ENCODE measurements at places on chromosomes 1 and 21.

DNA sequence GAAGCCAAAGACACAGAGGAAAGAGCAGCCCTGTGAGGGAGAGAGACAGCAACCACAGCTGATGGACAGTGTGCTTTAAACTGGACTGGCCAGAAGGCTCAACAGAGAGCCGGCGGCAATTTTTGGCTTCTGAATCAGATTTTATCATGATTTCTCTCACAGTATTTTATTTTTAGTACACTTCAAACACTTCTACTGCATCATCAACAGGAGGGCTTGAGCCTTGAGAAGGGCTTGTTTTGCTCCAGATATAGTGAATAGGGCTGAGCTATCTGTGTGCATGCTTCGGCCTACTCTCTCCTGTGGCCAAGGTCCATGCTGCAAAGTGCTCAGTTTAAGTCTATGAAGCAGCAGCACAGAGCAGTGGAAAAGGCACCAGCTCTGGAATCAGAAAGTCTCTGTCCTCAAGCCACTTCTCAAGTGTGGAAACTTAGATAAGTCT is 33.3 kb downstream of the ADCY10 start:
- no peak for DNase-seq

GRCh38 chr1:219223496-219223895 is 49.8 kb downstream of the LYPLAL1 start:
- DNase-seq: no peak

DNA sequence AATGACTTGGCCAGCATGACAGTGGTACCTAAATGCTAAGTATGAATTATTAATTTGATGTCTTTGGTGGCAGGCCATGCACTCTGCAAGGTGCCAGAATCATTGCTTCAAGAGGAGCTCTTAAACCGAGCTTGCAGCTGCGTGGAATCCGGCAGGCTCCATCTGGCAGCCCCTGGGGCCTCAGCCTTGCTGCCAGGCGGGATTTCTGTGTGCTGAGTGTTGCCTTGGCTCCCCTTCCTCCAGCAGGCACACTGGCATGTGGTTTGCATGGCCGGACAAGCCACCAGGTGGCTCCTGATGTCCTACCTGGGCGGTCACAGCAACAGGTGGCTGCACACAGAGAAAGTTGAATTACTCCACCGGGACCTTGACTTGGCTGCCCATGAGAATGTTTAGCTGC is 155.4 kb downstream of the URB2 start:
- DNase-seq: no peak

DNA sequence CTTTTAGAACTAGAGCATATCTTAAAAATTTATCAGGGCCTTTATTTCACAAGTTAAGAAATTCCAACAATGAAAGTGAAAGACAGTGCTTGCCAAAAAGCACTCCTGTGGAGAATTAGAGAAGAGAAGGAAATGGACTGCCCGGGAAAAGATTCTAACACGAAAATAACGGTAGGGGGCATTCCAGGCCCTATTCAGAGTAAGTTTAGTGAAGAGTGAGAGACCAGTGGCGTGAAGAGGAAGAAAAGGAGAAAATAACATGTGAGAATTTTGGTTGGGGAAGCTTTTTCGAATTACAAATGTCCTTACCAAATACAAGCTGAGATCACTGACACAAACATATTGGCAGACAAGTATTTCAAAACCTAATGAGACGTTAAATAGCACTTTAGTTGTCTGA is 38.4 kb upstream of the RBM34 start:
- no peak for DNase-seq

DNA sequence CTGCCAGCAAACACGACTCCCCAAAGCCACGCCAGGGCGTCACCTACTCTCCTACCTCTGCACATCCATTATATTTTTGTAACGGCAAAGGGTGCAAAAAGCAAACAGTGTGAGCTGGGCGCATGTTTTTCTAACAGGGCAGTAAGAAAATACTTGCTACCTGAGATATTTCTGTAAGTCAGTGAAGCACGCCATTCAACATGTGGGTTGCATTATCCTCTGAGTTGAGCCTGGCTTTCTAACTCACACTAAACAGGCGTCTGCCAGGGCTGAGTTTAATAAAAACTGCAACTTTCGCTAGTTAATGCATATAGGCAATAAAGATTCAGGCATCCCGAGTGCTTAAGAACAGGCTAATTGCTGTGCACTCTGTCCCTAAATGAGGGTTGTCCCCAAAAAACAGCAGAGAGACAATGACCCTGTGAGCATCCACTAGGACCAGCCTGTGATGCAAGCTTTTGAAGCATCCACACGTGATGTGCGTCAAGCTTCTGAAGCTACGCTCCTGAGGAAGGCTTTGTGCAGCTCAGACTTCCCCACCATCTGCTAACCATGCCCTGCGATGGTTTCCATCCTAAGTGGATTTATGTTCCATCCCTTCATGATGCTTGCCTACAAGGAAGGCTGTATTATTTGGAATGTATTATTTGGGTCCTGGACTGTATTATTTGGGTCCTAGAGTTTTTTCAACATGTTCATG is 70.0 kb upstream of the SIM2 start:
- no peak for DNase-seq

DNA sequence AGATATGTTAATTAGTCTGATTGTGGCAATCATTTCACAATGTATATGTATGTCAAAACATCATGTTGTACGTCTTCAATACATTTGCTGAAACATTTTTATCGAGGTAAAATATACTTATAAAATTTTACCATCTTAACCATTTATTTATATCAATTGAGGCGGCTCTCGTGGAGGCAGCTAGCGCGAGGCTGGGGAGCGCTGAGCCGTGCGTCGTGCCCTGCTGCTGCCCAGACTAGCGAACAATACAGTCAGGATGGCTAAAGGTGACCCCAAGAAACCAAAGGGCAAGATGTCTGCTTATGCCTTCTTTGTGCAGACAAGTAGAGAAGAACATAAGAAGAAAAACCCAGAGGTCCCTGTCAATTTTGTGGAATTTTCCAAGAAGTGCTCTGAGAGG is 202.5 kb upstream of the PBX1 start:
- no peak for DNase-seq

- no peak for DNase-seq
Observed at GRCh38 chr1:214174508-214175199, 106.3 kb upstream of the SMYD2 start.

DNA sequence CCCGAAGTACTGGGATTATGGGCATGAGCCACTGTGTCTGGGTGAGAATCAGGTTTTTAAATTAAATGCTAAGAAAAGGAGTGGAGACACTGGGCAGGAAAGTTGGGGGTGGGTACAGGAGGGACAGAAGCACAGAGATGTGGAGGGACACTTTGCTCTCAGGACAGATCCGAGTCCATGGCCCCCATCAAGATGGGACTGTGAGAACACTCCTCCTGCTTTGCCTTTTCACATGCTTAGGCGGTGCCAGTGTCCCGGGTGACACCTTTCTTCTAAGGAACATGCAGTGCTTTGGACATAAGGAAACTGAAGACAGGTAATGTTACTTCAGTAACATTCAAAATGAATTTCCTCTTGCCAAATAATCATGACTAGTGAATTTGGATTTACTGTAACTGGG is 16.7 kb downstream of the SLC25A33 start:
- no peak for DNase-seq

DNA sequence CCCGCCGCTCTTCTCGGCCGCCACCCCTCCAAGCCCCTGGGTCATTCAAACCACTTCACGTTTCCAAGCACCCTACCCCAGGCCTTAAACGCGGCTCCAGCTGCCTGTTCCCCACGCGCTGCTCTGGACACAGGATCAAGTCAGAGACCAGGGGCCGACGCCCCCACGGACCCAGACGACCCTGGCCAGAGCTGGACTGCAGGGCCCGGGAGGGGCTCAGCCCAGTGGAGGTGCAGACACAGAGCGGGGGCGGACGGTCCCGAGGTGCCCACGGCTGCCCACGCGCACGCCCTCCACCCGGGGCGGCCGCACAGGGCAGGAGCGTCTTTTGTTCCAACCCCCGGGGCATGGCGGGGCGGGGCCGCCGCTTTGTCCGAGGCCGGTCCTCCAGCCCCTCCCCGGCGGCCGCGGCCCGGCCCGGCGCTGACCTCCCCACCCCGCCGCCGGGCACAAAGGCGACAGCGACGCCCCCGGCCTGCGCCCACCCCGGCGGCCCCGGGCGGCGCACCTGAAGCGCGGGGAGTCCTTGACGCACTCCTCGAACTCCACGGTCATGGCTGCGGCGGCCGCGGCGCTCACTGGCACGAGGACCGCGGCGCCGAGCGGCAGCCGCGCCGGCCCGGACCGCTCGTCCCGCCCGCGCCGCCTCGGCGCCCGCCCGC is 338 bp downstream of the ACAP3 start:
- no peak for DNase-seq

- DNase-seq: no peak
Observed at GRCh38 chr1:68344208-68344607, 105.5 kb downstream of the RPE65 start.

GRCh38 chr1:116375887-116376728 is 3.1 kb downstream of the ATP1A1 start:
- DNase-seq: no peak

DNA sequence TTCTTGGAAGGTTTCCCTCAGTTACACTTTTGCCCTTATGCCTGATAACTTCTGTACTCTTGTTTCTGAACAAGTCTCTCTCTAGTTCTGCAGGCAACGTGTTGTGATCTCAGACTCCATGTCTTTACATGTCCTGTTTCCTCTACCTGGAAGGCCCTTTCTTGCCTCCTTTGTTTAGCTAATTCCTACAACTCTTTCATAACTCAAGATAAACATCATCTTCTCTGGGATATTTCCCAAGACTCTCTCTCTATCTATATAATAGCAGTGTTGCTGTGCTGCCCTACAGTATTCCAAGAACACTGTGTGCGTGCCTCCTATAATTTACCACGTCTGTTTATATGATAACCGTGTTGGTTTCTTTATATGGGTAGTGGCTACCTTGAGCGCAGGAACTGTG is 47.8 kb downstream of the CHRM3 start:
- no peak for DNase-seq

- no peak for DNase-seq
Observed at GRCh38 chr1:10033359-10033845, 644 bp downstream of the UBE4B start.

DNA sequence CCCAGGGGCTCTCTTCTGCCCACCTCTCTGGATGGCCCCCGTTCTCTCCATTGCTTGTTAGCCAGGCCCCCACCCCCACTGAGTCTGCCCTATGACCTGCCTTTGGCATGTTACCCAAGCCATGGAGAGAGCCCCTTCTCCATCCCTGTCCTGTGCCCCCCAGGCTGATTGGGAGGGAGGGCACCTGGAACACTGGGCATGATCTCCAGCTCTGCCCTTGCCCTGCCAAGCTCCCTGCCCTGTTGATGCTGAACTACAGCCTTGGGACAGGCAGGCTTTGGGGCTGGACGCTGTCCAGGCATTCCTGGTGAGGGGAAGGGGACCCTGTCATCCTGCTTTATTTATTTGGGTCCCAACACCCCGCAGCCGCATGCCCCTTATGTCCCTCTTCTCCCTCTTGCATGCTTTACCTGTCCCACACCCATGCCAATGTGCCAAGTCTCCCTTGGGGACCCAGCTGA is 10.7 kb downstream of the TRIM46 start:
- no peak for DNase-seq

- no peak for DNase-seq
Observed at GRCh38 chr1:4416189-4416588, 238.2 kb upstream of the AJAP1 start.

DNA sequence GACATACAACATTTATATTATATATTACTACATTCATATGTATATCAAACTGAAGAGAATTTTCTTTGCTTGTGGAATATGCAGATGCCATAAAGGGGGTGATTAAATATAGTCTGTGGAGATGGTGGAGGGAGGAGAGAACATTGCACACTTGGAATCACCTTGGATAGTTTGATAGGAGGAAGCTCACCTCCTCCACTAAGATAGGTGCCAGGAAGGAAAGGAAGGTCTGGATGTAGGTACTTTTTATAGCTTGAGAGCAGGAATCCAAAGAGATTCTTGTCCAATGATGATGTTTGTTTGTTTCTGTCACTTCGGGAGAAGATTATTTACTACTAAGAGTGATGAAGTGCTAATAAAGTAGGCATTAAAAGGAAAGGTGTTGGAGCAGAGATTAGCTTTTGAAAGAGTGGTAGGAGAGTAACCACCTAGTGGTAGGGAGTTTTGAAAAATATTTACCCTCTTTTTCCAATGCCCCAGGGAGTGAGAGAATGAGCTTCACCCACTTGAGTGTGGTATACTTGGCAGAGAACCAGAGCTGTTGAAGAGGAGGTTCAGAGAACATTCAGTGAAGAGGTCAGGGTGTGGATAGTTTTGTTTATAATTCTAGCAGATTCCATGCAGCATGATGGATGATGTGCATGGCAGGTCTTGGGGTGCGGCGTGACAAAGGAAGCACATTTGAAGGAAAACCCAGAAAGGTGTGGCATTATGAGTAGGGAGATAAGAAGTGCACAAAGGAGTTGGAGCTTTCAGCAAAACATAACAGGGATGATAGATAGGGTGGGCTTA is 145.0 kb downstream of the PATJ start:
- DNase-seq: no peak

- DNase-seq: no peak
Observed at GRCh38 chr1:202176949-202177927, 16.4 kb upstream of the LGR6 start.

DNA sequence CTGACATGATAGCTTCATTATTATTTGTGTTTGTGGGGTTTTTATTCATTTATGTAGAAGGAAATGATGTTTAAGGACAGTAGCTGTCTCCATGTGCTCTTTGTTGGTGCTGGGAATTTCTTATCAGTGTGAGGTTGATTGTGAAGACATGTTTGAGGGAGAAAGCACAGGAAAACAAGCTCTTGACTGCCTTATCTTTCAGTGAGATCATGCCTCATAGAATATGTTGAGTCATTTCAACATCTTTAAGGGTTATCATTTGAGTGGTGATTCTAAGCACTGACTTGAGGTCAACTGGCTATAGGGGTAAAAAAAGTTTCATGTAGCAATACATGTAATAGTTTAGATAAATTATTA is 405.1 kb upstream of the ADAMTS5 start:
- DNase-seq: no peak

DNA sequence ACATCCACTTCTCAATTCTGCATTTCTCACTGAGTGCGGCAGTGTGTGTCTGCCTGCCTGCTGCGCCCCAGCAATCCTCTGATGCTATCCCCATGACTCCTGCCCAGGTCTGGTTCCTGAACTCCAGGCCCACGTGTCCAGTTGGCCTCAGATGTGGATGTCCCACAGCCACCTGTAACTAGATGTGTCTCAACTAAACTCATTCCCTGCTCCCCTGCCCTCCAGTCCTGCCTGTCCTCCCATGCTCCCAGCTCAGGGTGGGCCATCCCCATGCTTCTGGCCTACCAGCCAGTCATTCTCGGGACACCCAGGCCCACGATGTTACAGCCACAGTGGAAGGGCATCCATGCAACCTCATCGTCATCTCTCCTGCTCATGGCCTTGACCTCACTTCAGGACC is 76.8 kb downstream of the STUM start:
- no peak for DNase-seq

GRCh38 chr1:11197359-11197758 is 8.2 kb downstream of the ANGPTL7 start:
- DNase-seq: no peak

GRCh38 chr1:162720996-162721395 is 69.5 kb upstream of the HSD17B7 start:
- DNase-seq: no peak

GRCh38 chr1:25727635-25728286 is 72.2 kb upstream of the SELENON start:
- DNase-seq: no peak

GRCh38 chr1:11058595-11059154 is 1.1 kb downstream of the SRM start:
- DNase-seq: no peak

All from esophagus squamous epithelium (tissue), 5 donors.